ENCODE measurements at places on chromosomes 6 and 20.

GRCh38 chr20:47544852-47545251 is 43.2 kb downstream of the NCOA3 start:
- H3K36me3 ChIP-seq: no peaks in the 10 kb centered on the region
- H3K27ac ChIP-seq: no peak overlapping the region
- H3K27me3 ChIP-seq: no peaks in the 10 kb centered on the region

GRCh38 chr6:14274546-14275492 is 157.2 kb downstream of the CD83 start:
- no peak overlapping the region for H3K27ac ChIP-seq
- H3K4me1 ChIP-seq: peaks cover 2% of the 10 kb centered on the region

GRCh38 chr20:34268851-34269636 is 27.8 kb downstream of the ASIP start:
- no peak overlapping the region for H3K4me3 ChIP-seq
- peak; percentile 38 for DNase-seq
- peaks cover 6% of the 10 kb centered on the region for H3K4me1 ChIP-seq
- H3K27ac ChIP-seq: no peak overlapping the region
- H3K36me3 ChIP-seq: no peaks in the 10 kb centered on the region

DNA sequence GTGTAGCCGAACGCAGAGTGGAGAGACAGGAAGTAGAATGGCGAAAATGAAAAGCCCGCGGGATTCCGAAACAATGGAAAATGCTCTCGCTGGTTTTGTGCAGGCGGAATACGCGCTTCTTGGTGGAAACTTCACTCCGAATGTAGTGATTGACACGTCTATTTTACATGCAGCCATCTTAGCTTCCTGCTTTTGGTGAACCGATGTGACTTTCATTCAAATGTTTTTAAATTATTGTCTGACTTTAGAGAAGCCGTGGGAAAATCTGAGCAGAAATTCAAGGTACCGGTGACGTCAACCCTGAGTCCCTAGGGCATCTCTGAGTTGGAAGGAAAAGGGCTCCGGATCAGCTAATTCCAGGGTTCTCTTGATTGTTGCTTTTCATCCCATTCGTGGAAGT is 11.4 kb downstream of the GPX5 start:
- peak overlapping the region; percentile 70 for H3K4me3 ChIP-seq
- no peak overlapping the region for H3K27ac ChIP-seq
- no peak for DNase-seq
- peaks cover 22% of the 10 kb centered on the region for H3K27me3 ChIP-seq
- no peaks in the 10 kb centered on the region for H3K36me3 ChIP-seq
- no peaks in the 10 kb centered on the region for H3K4me1 ChIP-seq

DNA sequence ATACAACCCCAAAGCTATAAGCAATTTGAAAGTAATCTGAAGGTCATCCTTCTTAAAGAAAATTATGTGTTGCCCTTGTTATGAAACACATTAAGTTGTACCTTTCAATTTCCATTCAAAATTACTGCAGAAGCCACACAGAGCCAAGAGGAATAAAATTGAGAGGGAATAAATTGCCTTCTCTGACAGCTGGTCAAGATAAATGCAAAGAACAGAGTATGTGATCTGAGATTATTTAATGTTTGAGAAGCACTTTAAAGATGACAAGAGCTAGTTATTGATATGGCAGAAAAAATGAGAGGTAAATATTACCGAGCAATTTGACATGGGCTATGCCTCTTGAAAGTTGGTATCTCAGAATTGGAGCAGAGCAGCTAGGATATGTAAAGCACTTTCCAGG is 61.6 kb downstream of the TRDN start:
- H3K27me3 ChIP-seq: no peaks in the 10 kb centered on the region
- no peak overlapping the region for H3K4me3 ChIP-seq
- H3K4me1 ChIP-seq: no peaks in the 10 kb centered on the region
- H3K27ac ChIP-seq: no peak overlapping the region

DNA sequence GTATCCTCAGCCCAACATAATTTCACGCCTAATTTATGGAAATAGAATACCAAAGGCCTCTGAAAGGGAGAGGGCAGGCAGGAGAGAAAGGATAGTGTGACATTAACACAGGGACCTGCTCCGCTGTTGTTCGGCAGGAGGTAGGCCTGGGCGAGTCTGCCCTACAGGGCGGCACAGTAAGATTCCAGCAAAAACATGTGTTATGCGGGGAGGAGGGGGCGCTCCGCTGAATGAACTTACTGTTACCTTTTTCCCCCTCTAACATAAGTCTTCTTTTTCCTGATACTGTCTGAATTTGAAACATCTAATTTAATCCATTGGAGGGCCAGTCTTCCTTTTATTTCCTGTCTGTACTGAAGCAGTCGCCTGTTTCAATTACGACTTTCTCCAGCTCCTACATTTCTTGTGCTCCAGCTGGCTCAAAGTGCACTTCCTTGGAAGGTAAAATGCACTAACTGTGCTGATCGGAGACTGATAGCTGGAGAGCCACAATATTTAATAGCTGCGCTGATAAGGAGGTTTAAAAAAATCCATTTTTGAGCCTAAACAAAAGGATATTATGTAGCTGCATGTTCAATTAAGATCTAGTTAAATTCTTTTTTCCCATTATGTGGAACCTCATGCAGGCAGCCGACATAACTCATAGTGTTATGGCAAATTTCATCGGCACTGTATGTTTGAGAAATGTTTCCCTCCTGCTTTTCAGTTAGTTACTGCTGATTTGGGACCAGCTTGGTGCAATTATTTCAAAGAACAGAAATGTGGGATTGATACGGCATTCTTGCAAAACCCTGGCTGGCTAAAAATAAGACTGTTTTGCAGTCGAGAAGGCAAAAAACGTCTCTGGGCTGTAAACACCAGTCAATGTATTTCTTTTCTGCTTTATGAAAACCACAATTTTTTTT is 193.0 kb downstream of the FOXC1 start:
- no peak overlapping the region for H3K27ac ChIP-seq
- no peak for DNase-seq
- H3K4me3 ChIP-seq: no peak overlapping the region
- H3K4me1 ChIP-seq: no peaks in the 10 kb centered on the region
- H3K36me3 ChIP-seq: no peaks in the 10 kb centered on the region

- no peak overlapping the region for H3K27ac ChIP-seq
- peak overlapping the region; percentile 44 for H3K4me3 ChIP-seq
- peaks cover 14% of the 10 kb centered on the region for H3K4me1 ChIP-seq
- peak; percentile 86 for DNase-seq
- H3K27me3 ChIP-seq: no peaks in the 10 kb centered on the region
- no peaks in the 10 kb centered on the region for H3K36me3 ChIP-seq
Measured at GRCh38 chr6:27866357-27867050, 45.7 kb downstream of the OR2B2 start.

DNA sequence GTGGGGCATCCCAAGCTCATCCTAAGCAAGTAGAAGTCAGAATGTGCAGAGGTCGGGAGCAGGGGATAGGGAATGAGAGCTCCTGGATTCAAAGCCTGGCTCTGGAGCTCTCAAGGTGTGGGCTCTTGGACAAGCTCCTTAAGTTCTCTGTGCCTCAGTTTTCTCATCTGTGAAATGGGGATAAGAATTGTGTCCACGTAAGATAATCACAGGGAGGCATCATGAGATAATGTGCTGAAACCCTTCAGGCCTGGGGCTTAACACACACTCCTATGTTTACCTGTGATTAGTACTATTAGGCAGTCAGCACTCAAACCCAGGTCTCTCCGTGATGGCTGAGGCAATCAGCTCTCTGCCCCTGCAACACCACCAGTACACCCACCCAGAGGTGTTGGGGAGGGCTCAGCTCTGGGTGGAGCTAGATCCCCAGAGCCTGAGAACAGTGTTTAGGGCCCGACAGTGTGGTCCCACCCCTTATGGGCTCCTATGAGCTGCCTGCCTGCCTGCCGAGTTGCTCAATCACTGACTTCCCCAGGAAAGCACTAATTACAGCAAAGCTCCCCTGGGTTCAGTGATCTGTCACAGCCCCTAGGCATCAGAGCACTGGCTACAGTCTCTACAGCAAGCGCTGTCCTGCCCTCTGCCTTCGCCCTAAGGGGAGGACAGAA is 6.3 kb upstream of the SIRPA start:
- H3K4me1 ChIP-seq: peaks cover 25% of the 10 kb centered on the region
- H3K27ac ChIP-seq: no peak overlapping the region
- peaks cover 8% of the 10 kb centered on the region for H3K27me3 ChIP-seq
- H3K36me3 ChIP-seq: peaks cover 4% of the 10 kb centered on the region
